Activated T-helper 1 cell treated with anti-CD3 and anti-CD28 coated beads, Interleukin-12 subunit alpha, Interleukin-12 subunit beta, Interleukin-2, Interleukin-4 antibody, amounts not matched to agents 30 ng/mL and 10 ng/mL and 1 ng/mL, durations not matched to agents 14 hours and 24 hours and 36 hours (primary cell): ENCODE measurements at places on chromosomes 5 and 9. TPM values are rescaled to one million over a fixed set of nuclear protein-coding genes. Genes with fewer than 3 reads are reported as not detected.

The CBY3 gene
- 0.66 and 1.0 TPM in 2 replicates for total RNA-seq

The ARL14EPL gene
- not detected in 2 replicates for total RNA-seq

DNA sequence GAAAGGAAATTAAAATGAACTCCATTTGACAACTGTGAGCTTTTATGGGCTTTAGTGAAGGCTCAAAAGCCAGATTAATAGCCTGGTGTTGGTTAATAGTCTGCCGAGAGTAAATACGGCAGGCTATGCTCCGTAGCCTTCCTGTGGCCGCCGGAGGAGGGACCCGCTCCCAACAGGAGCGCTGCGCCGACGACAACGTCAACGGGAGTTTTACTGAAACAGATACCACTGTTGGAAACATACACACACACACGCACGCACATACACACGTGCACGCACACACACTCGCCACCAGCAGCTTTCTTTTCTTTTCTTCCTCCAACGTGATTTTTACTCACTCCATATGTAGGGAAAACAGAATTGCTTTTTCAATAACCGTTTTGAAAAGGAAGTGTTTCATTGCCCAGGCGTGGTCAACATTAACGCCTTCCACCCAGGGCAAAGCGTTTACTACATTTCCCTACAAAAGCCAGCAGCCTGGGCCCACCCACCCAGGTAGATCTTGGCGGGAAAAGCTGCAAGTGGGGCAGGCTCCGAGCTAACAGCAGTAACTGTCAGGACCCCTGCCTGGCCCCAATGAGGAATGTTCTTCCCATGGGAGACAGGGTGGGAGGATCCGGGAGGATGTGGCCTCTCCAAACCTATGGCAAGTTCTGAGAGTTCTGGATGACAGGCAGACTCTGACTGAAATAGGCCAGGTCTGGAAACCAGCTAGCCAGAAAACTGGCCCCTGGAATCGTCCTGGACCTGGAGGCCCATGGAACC, 72.3 kb downstream of the PAX5 start:
- H3K27ac ChIP-seq: no peak overlapping the region
- H3K4me3 ChIP-seq: no peak overlapping the region
- no peaks in the 10 kb centered on the region for H3K36me3 ChIP-seq
- DNase-seq: no peak

- H3K27ac ChIP-seq: no peak overlapping the region
- H3K36me3 ChIP-seq: peaks cover 6% of the 10 kb centered on the region
- no peak overlapping the region for H3K4me3 ChIP-seq
- H3K27me3 ChIP-seq: no peaks in the 10 kb centered on the region
Measured at GRCh38 chr5:32612134-32612888, 27.0 kb downstream of the SUB1 start.

The HBEGF gene
- 28.5 and 28.9 TPM in 2 replicates for total RNA-seq

The SLCO6A1 gene
- not detected in 2 replicates for total RNA-seq
